LHCN-M2 (cell line): ENCODE measurements at places on chromosomes 13 and 19. TPM values are rescaled to one million over a fixed set of nuclear protein-coding genes. Genes with fewer than 3 reads are reported as not detected.

- peak; percentile 83 for DNase-seq
Observed at GRCh38 chr19:38152461-38153379, 71.3 kb downstream of the DPF1 start.

- no peak for DNase-seq
Observed at GRCh38 chr13:41491436-41491835, 34.1 kb downstream of the RGCC start.

DNA sequence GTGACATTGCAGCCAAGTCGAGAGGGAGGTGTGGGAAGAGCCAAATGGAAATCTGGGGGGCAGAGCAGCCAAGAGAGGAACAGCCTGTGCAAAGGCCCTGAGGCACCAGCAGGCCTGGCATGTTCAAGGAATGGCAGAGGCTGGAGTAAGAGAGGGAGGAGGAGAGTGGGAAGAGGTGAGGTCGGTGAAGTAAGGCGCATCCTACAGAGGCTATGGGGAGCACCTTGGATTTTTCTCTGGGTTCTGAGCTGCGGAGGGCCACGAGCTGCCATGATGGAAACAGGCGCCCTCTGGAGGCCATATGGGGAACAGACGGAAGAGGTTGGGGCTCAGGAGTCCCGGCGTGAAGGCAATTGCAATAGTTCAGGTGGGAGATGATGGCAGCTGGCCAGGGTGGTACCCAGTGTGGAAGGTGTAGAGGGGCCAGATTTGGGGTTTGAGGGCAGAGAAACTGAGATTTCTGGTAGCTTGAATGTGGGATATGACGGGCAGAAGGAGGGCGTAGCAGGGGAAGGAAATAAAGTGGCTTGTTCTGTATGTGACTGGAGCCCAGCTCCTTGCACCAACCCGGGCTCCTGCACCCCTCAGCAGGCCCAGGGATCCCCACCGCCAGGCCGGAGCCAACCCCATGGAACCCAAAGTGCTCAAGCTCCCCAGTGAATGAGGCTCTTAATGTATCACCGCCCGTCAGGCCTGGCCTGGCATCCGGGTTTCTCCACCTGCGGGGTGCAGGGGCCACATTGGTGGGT lies 20.5 kb upstream of the STRN4 start:
- DNase-seq: no peak

DNA sequence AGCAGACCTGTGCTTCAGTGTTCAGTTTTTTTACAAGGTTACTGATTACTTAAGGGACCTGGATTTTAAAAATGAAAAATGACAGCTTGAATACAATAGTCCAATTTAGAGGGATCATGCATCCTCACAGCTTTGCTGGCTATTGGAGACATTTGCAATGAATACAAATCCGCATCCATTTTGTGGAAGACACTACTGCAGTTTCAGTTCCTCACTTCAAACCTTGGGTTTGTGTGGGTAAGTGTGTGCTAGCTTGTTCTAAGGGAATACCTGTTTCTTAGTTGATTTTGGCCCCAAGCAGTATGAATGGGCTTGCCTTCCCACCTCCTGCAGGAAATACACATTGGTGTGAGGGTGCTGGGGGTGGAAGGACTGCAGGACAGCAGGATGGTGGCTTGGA lies 222.4 kb downstream of the OLFM4 start:
- DNase-seq: no peak

- DNase-seq: no peak
Observed at GRCh38 chr13:25190256-25190655, 18.2 kb upstream of the AMER2 start.

The KLF5 gene
- total RNA-seq: 9.7 and 18.6 TPM in 2 replicates

The CELF5 gene
- total RNA-seq: not detected in 2 replicates
